ENCODE measurements at places on chromosomes 11 and 22.

DNA sequence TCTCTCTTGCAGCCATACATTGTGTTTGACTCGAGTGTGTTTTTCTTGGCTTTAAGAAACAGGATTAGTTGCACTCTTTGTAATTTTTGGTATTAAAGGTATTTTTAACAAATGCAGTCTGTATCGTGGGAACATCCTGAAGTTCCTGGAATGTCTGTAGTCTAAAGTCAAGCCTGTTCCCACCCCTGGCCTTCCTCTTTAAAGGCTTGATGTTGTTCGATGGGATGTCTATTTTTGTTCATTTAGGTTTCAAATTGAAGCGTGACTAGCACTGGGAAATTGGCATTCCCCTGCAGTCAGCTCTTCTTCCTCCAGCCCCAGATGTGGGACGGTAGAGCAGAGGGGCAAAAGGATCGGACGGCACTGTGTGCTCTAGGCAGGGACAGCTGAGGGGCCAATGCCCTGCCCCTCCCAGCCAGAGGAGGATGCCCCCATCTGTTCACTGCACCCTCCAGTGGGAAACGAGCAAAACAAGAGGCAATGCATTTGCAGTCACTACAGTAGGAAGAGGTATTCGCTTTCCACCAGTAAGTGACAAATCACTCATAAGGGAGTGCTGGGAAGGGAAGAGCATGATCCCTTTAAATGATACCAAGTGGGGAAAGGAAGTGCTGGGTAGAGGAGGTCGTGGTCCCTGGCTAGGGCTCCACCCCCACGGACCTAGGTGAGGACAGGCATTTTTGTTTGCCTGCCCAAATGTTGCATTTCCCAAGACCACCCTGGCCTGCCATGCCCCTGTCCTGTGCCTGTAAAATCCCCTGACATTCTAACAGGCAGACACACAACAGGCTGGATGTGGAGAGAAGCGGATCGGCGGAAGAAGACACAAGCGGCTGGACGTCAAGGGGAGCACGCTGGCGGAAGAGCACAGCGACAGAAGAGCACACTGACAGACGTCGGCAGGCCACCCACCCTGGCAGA, 47.4 kb upstream of the SEPTIN5 start:
- no peak for DNase-seq

DNA sequence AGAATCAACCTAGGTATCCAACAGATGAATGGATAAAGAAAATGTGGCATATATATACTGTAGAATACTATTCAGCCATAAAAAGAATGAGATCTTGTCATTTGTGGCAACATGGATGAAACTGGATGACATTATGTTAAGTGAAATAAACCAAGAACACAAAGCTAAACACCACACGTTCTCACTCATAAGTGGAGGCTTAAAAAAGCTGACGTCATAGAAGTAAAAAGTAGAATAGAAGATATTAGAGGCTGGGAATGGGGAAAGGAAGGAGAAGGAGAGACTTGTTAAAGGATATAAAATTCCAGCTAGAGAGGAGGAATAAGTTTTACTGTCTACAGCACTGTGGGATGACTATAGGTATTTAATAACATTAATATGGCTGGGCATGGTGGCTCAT, 12.9 kb downstream of the EXPH5 start:
- DNase-seq, result no peak

DNA sequence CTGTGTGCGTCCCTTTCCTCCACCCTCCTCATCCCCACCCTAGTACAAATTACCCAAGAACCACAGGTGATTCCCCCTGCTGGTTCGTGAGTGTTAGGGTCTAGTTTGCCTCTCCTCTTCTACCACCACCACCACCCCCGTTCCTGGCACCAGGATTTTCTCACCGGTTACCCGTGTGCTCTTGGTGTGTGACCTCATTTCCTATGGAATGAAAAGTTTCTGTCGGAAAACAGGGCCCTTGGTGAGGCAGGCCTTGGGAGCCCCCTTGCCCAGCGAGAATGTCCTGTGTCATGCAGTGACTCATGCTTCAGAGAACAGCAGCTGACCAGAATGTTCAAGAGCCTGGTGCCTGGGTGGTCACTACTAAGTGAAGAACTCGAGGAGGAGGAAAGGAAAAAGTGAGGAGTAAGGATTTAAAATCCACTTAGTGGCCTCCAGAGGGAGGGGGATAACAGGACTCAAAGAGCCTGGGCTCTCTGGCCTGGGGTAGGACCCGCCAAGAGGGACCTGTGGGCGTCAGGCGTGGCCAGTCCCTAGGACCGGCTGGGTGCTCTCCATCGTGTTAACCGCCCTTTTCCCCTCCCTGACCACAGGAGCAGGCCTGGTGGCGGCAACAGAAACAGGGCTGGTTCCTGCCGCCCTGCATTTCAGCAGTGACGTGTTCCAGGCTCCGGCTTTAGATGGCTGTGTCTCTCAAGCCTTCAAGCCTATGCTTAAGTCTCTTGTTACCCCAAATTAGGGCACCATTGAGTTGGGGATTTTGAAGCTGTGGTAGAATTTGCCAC, 30.2 kb downstream of the C22orf31 start:
- DNase-seq, result peak; percentile 39

- no peak for DNase-seq
Observed at GRCh38 chr11:44483919-44484610, 81.4 kb upstream of the CD82 start.

GRCh38 chr11:103968685-103969084, 67.8 kb upstream of the DDI1 start:
- DNase-seq, result no peak
